PC-9 (cell line): ENCODE measurements at places on chromosomes 13 and 19. TPM values are rescaled to one million over a fixed set of nuclear protein-coding genes. Genes with fewer than 3 reads are reported as not detected.

SYDE1 gene
- total RNA-seq = 2.7 and 4.1 TPM in 2 replicates

GJB6 gene
- not detected in 2 replicates for total RNA-seq

KRTDAP gene
- not detected in 2 replicates for total RNA-seq

SIGLEC8 gene
- not detected in 2 replicates for total RNA-seq

CTXN1 gene
- total RNA-seq = 54.5 and 71.2 TPM in 2 replicates

C19orf81 gene
- not detected in 2 replicates for total RNA-seq

LRRC4B gene
- total RNA-seq = not detected in 2 replicates

GRCh38 chr13:63983366-63983765 is 2567.7 kb upstream of the PCDH20 start:
- H3K27ac ChIP-seq = no peak overlapping the region
- no peak overlapping the region for H3K4me3 ChIP-seq
- H3K36me3 ChIP-seq = no peaks in the 10 kb centered on the region
- H3K4me1 ChIP-seq = no peaks in the 10 kb centered on the region
- H3K27me3 ChIP-seq = no peaks in the 10 kb centered on the region

DNA sequence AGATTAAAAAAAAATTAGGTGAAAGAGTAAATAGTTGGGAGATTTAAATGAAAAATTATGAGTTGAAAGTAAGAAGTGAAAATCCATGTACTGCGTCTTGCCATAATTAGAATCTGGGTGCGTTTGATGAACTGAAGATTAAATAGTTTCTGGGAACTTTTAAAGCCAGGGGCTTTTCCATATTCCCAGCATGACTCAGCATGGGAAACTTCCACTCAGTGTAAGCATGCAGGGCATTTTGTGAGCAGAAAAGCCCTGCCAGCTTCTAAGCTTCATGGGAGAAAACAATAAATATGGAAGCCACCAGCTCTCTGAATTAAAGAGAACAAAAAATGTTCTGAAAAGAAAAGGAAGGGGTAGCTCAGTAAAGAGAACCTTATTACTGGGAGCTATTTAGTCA is 62.0 kb upstream of the EDNRB start:
- H3K4me1 ChIP-seq = peaks cover 14% of the 10 kb centered on the region; the same call in 1 of the 2 replicates
- no peaks in the 10 kb centered on the region for H3K27me3 ChIP-seq
- no peaks in the 10 kb centered on the region for H3K36me3 ChIP-seq
- DNase-seq = no peak
- H3K4me3 ChIP-seq = no peak overlapping the region; the same call in 1 of the 2 replicates

- H3K27me3 ChIP-seq = no peaks in the 10 kb centered on the region
- DNase-seq = peak; percentile 61
These were observed 8.5 kb upstream of the XPO4 start for GRCh38 chr13:20911037-20911436.

DNA sequence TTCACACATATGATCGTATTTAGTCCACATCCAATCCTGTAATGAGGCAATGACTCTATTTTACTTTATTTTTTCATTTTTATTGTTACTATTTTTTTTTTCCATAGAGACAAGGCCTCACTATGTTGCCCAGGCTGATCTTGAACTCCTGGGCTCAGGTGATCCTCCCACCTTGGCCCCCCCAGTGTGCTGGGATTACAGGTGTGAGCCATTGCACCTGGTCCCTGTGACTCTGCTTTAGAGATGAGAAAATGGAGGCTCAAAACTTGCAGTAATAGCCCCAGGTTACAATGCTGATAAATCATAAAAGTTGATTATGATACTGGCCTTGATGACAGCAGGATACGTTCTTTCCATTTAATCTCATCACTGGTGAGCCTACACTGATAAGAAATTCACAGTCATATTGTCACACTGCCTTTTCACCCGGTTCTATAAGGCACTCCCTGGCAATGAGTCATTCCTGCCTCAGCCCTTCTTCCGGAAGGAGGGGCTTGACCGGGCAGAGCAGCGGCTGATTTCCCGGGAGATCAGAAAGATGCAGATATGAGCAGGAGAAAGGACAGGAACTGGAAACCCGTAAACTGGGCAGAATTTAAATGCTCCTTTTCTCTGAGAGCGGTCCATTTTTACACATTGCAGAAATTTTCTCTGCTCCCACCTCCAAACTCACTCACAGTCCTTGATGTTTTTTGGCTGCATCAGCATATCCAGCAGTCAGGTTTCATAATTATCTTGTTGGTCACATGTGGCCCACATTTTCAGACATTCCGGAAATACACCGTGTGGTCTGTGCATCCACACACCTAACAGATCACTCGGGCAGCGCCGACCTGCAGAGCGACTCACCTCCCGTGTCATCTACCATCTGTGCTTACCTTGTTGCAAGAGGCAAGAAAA is 616.4 kb downstream of the EFNB2 start:
- H3K27ac ChIP-seq = peak overlapping the region; percentile 99
- no peaks in the 10 kb centered on the region for H3K27me3 ChIP-seq
- peak overlapping the region; percentile 47 for H3K4me3 ChIP-seq
- H3K4me1 ChIP-seq = peaks cover 40% of the 10 kb centered on the region
- peak; percentile 79 for DNase-seq

- 0 out of 2 replicates have a peak, but pooled peaks cover 8% of the 10 kb centered on the region for H3K27me3 ChIP-seq
- H3K4me1 ChIP-seq = no peaks in the 10 kb centered on the region
- no peak overlapping the region for H3K27ac ChIP-seq
- no peaks in the 10 kb centered on the region for H3K36me3 ChIP-seq
- no peak overlapping the region for H3K4me3 ChIP-seq
- DNase-seq = no peak
These were observed 1.2 kb downstream of the CELF5 start for GRCh38 chr19:3225677-3226093.

- no peaks in the 10 kb centered on the region for H3K4me1 ChIP-seq
- no peaks in the 10 kb centered on the region for H3K36me3 ChIP-seq
- DNase-seq = no peak
- H3K27me3 ChIP-seq = no peaks in the 10 kb centered on the region
- H3K4me3 ChIP-seq = no peak overlapping the region
- H3K27ac ChIP-seq = no peak overlapping the region
These were observed 4.2 kb downstream of the GZMM start for GRCh38 chr19:547836-548720.

DNA sequence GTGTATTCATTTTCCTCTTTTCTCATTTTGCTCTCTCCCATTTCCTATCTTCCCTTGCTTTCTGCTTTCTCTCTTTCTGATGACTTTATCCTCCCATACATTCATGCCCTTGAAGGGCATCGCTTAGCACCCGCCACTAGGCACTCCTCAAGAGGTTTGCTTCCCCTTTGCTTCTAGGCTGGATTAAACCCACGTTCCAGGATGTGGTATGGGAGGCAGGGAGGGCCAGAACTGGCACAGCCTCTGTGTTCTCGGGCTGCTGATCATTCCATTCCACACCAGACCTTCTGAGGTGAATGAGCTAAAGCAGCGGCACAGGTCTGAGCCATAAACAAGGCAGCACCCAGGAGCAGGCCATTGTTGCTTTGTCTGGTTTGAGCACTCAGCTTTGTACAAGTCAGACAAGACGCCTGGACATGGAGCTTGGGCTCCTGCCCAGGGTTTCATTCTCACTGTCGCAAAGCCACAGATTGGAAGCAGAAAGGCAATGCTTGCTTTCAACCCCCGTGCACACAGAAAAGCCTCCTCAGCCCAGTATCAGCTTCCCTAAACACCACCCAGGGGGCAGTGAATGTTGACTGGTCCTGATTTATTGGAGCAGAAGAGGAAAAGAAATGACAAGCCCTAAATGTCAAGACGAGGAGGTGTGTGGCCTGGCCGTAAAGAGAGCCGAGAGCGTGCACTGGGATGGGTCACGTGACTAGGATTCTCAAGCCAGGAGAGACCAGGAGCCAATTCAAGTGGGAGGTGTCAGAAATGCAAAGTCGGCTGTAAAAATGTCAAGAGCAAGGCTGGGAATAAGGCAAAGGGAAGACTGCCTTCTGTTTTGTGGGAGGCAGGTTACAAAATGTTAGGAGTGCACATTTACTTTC is 218.0 kb upstream of the SERP2 start:
- no peak for DNase-seq
- no peaks in the 10 kb centered on the region for H3K36me3 ChIP-seq
- peaks cover 29% of the 10 kb centered on the region for H3K4me1 ChIP-seq
- H3K27ac ChIP-seq = no peak overlapping the region
- H3K4me3 ChIP-seq = no peak overlapping the region

DNA sequence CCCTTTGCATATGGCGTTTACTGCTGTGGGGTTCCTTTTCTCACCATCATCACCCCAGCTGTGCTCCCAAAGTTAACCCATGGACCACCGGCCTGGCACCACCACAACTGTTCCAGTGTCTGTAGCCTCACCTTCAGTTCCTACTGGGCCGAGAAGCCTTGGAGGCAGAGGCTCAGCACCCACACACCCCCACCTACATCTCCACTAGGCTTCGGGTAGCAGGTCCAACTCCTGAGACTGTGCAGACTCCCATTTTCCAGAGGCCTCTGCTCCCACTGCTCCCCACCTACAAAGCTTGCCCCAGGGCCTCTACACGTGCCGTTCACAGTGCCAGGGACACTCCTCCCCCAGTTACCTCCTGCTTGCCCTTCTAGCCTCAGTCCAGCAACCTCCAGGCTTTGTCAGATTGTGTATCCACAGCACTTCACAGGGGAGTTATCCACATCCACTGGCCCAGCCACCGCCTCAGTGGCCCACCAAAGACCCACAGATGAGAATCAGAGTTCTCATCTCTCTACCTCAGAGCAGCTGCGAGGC is 14.1 kb downstream of the SLC27A5 start:
- DNase-seq = no peak
- no peak overlapping the region for H3K4me3 ChIP-seq
- no peaks in the 10 kb centered on the region for H3K36me3 ChIP-seq
- no peak overlapping the region for H3K27ac ChIP-seq
- no peaks in the 10 kb centered on the region for H3K27me3 ChIP-seq
- no peaks in the 10 kb centered on the region for H3K4me1 ChIP-seq

GRCh38 chr13:101181076-101181685 is 235.1 kb downstream of the NALCN start:
- DNase-seq = no peak
- H3K4me1 ChIP-seq = no peaks in the 10 kb centered on the region
- no peaks in the 10 kb centered on the region for H3K36me3 ChIP-seq
- H3K27ac ChIP-seq = no peak overlapping the region
- H3K27me3 ChIP-seq = no peaks in the 10 kb centered on the region
- no peak overlapping the region for H3K4me3 ChIP-seq

DNA sequence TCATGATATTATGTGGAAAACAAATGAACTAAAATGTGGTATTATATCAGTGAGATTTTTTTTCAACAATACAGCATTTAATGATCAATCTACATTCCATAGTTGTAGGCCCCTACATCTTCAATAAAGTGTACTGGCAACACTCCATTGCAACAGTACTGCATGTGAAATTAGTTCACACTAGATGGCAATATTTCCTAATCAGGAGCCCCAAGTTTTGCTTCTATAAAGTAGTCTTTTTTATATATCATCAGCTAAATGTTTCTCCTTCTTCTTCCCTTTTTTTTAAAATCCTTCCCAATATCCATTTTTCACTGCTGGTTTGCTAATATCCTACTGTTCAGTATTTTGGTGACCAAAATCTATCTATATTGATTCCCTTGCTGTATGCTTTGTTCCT is 528.3 kb upstream of the ATXN8OS start:
- H3K4me1 ChIP-seq = no peaks in the 10 kb centered on the region
- DNase-seq = no peak
- H3K27ac ChIP-seq = no peak overlapping the region
- H3K36me3 ChIP-seq = no peaks in the 10 kb centered on the region
- H3K27me3 ChIP-seq = no peaks in the 10 kb centered on the region
- no peak overlapping the region for H3K4me3 ChIP-seq

DNA sequence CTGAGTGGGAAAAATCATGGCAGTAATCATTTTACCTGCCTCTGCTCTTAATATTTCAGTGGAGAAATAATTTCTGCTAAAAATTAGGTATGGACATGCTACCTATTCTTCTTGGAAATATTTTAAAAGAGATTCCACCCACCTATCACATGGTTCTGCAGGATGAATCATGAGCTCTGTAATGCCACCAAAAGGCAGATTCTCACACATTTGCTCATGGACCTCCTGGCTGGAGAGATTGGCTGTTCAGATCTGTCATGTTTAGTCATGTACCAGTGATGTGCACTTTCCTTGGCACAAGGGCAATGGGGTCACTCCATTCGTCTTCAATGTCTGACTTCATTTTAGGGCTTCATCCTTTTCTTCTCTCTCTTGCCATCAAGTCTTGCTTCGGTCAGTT is 101.8 kb upstream of the MBNL2 start:
- peaks cover 70% of the 10 kb centered on the region for H3K4me1 ChIP-seq
- H3K4me3 ChIP-seq = no peak overlapping the region
- no peak for DNase-seq
- H3K27me3 ChIP-seq = no peaks in the 10 kb centered on the region
- no peaks in the 10 kb centered on the region for H3K36me3 ChIP-seq

- peaks cover 24% of the 10 kb centered on the region for H3K4me1 ChIP-seq
- H3K27me3 ChIP-seq = no peaks in the 10 kb centered on the region
- H3K4me3 ChIP-seq = no peak overlapping the region
- DNase-seq = no peak
- H3K36me3 ChIP-seq = peaks cover 8% of the 10 kb centered on the region; the same call in 1 of the 2 replicates
- no peak overlapping the region for H3K27ac ChIP-seq
These were observed 17.2 kb downstream of the GTF2F2 start for GRCh38 chr13:45137526-45137925.

GRCh38 chr19:14114854-14115253 is 2.7 kb downstream of the PRKACA start:
- H3K4me1 ChIP-seq = peaks cover 21% of the 10 kb centered on the region
- H3K27ac ChIP-seq = no peak overlapping the region
- DNase-seq = peak; percentile 30

- peak overlapping the region; percentile 75; the same call in 1 of the 2 replicates for H3K4me3 ChIP-seq
- H3K27ac ChIP-seq = no peak overlapping the region
- H3K27me3 ChIP-seq = no peaks in the 10 kb centered on the region
- no peak for DNase-seq
These were observed 169 bp downstream of the GRAMD1A start for GRCh38 chr19:35000338-35000646.

DNA sequence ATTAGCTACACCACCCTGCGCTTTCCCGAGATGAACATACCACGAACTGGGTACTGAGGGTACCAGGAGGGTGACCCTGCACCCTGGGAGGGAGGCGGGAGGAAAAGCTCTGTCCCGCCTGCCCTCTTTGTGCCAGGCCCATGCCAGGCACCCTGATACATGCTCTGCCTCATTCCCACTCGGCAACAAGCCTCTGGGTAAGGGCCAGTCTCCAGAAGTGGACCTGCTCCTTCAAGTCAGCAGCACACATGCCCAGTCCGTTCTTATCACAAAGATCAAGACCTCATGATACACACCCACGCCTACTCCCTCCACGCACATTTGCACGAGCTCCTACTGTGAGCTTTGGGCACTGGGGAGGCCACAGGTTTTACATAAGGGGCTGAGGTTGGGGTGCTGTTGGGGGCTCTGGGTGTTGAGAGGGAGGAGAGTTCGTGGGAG is 2.0 kb upstream of the FFAR1 start:
- DNase-seq = no peak
- no peaks in the 10 kb centered on the region for H3K4me1 ChIP-seq
- H3K27me3 ChIP-seq = no peaks in the 10 kb centered on the region
- H3K36me3 ChIP-seq = 0 out of 2 replicates have a peak, but pooled peaks cover 4% of the 10 kb centered on the region
- no peak overlapping the region for H3K27ac ChIP-seq
- no peak overlapping the region for H3K4me3 ChIP-seq
